HFFc6 (cell line): ENCODE measurements at places on chromosomes 13 and 19. TPM values are rescaled to one million over a fixed set of nuclear protein-coding genes. Genes with fewer than 3 reads are reported as not detected.
A peak's percentile ranks its signal among the peaks of the same experiment; 100 is the strongest.

The ZNF846 gene
- 3.9 to 8.1 TPM (median 5.1 TPM) in 3 replicates for total RNA-seq

GRCh38 chr19:41325947-41326706 lies 16.2 kb downstream of the CCDC97 start:
- H3K27me3 ChIP-seq, result peaks cover 6% of the 10 kb centered on the region
- peaks cover 75% of the 10 kb centered on the region for H3K4me1 ChIP-seq
- H3K4me3 ChIP-seq, result peak overlapping the region; percentile 83
- peaks cover 24% of the 10 kb centered on the region for H3K36me3 ChIP-seq

DNA sequence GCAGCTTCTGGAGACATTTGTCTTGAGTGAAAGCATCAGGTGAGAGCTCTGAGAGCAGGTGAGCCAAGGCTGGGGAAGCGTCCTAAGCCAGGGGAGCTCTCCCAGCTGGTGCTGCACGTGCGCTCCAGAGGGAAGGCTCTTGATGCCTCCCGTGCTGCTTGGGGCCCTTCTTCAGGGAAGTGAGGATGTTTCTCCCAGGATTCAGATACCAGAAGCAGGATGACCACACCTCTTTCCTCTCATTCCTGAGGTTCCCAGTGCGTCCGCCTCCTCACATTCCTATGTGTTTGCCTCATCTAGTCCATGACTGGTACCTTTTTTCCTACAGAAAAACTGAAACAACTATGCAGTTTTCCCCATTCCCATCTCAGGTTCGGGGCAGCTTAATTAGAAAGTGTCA lies 231.0 kb upstream of the IRS2 start:
- peak overlapping the region; percentile 95 for H3K27ac ChIP-seq
- peak overlapping the region; percentile 75 for H3K4me3 ChIP-seq
- H3K4me1 ChIP-seq, result peaks cover 65% of the 10 kb centered on the region

The BEST2 gene
- 0.09 TPM in 1 of 3 replicates, not detected in the others for total RNA-seq

- H3K4me3 ChIP-seq, result no peak overlapping the region
- H3K36me3 ChIP-seq, result peaks cover 4% of the 10 kb centered on the region; the same call in 1 of the 2 replicates
- H3K27me3 ChIP-seq, result no peaks in the 10 kb centered on the region; the same call in 1 of the 2 replicates
- DNase-seq, result no peak
- H3K27ac ChIP-seq, result no peak overlapping the region
Measured at GRCh38 chr19:54630782-54631181, 498 bp downstream of the LILRB1 start.

DNA sequence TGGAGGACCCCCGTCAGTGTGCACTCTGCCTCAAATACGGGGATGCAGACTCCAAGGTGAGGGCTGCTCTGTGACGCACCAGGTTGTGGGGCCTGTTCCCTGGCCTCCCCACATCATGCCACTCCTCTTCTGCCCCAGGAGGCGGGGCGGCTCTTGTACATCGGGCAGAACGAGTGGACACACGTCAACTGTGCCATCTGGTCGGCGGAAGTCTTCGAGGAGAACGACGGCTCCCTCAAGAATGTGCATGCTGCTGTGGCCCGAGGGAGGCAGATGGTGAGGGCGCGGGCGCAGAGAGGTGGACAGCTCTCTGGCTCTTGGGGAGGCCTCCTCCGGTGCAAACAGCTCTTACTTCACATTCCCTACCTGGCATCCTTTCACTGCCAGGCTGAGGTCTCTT lies 11.2 kb downstream of the KMT2B start:
- H3K4me3 ChIP-seq, result no peak overlapping the region
- H3K27ac ChIP-seq, result no peak overlapping the region
- peaks cover 12% of the 10 kb centered on the region for H3K36me3 ChIP-seq
- no peak for DNase-seq

GRCh38 chr19:42279902-42280814 lies 11.1 kb downstream of the CIC start:
- H3K4me1 ChIP-seq, result peaks cover 50% of the 10 kb centered on the region
- H3K27ac ChIP-seq, result peak overlapping the region; percentile 94
- peak overlapping the region; percentile 93 for H3K4me3 ChIP-seq
- peak; percentile 87 for DNase-seq
- H3K27me3 ChIP-seq, result peaks cover 9% of the 10 kb centered on the region

The ZNF562 gene
- 17.7 to 22.0 TPM (median 19.1 TPM) in 3 replicates for total RNA-seq

- peak; percentile 68 for DNase-seq
- peaks cover 30% of the 10 kb centered on the region for H3K4me1 ChIP-seq
- peak overlapping the region; percentile 83 for H3K4me3 ChIP-seq
- peaks cover 6% of the 10 kb centered on the region for H3K36me3 ChIP-seq
- H3K27ac ChIP-seq, result peak overlapping the region; percentile 78
Measured at GRCh38 chr19:40219721-40220276, 1.6 kb upstream of the TTC9B start.

- peaks cover 7% of the 10 kb centered on the region for H3K27me3 ChIP-seq
- no peak overlapping the region for H3K27ac ChIP-seq
- H3K4me3 ChIP-seq, result no peak overlapping the region
- H3K4me1 ChIP-seq, result no peaks in the 10 kb centered on the region; the same call in 1 of the 2 replicates
- no peak for DNase-seq
Measured at GRCh38 chr13:60623151-60623550, 226.1 kb downstream of the TDRD3 start.

The SULT2A1 gene
- not detected in 3 replicates for total RNA-seq

DNA sequence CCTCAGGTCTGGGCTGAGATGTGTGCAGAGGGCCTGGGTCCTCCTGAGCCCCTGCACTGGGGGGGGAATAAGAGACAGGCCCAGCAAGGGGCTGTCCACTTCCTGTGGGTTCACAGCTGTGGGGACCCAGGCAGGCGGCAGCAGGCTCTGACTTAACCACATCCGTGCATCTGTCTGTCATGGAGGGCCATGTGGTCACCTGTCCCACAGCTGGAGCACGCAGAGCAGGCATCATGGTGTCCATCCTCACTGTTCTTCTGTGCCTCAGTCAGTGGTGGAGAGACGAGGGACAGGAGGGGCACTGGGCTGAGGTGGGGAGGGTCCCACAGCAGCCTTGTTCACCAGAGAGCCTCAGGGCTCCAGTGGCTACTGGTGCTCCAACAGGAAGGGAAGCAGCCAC lies 16.3 kb upstream of the KIR3DL3 start:
- no peaks in the 10 kb centered on the region for H3K4me1 ChIP-seq
- no peaks in the 10 kb centered on the region for H3K36me3 ChIP-seq
- H3K27me3 ChIP-seq, result peaks cover 2% of the 10 kb centered on the region; the same call in 1 of the 2 replicates

- no peaks in the 10 kb centered on the region for H3K27me3 ChIP-seq
- peaks cover 60% of the 10 kb centered on the region for H3K4me1 ChIP-seq
- peak; percentile 52 for DNase-seq
Measured at GRCh38 chr13:46640843-46641242, 87.9 kb downstream of the LRCH1 start.

GRCh38 chr19:33849551-33850147 lies 53.0 kb downstream of the KCTD15 start:
- H3K27ac ChIP-seq, result no peak overlapping the region
- peaks cover 2% of the 10 kb centered on the region for H3K27me3 ChIP-seq
- DNase-seq, result no peak
- no peaks in the 10 kb centered on the region for H3K4me1 ChIP-seq
- no peak overlapping the region for H3K4me3 ChIP-seq
- H3K36me3 ChIP-seq, result no peaks in the 10 kb centered on the region

DNA sequence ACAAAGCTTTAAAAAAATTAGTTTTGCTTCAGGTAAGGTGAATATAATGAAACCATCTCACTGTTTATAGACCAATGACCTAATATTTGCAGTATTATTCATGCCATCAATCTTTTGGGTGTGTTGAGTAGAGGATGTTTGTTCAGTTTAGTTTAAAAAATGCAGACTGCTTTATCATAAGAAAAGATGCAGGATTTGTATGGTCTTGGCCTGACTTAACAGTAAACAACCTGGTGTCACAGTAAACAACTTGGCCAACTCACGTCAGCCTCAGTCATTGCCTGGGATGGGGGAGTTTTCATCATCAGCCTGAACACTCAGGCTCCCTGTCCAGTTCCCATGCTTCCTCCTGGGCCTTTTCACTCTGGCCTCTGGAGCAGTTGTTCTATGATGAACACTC lies 55.1 kb downstream of the LMO7 start:
- H3K27ac ChIP-seq, result peak overlapping the region; percentile 45
- H3K4me1 ChIP-seq, result peaks cover 98% of the 10 kb centered on the region
- peak overlapping the region; percentile 13 for H3K4me3 ChIP-seq
- DNase-seq, result no peak
- H3K27me3 ChIP-seq, result peaks cover 36% of the 10 kb centered on the region

The MBD3L3 gene
- total RNA-seq, result not detected in 3 replicates

GRCh38 chr19:41690801-41691065 lies 2.7 kb upstream of the CEACAM7 start:
- no peaks in the 10 kb centered on the region for H3K4me1 ChIP-seq
- no peak for DNase-seq
- peaks cover 22% of the 10 kb centered on the region for H3K27me3 ChIP-seq
- H3K4me3 ChIP-seq, result no peak overlapping the region
- no peak overlapping the region for H3K27ac ChIP-seq

The FARP1 gene
- 133 to 161 TPM (median 153 TPM) in 3 replicates for total RNA-seq

GRCh38 chr19:54422136-54422535 lies 6.9 kb downstream of the TTYH1 start:
- no peak overlapping the region for H3K27ac ChIP-seq
- H3K36me3 ChIP-seq, result 0 out of 2 replicates have a peak, but pooled peaks cover 2% of the 10 kb centered on the region
- peaks cover 5% of the 10 kb centered on the region; the same call in 1 of the 2 replicates for H3K4me1 ChIP-seq
- peaks cover 16% of the 10 kb centered on the region for H3K27me3 ChIP-seq

GRCh38 chr13:98143601-98144026 lies 720 bp downstream of the FARP1 start:
- peaks cover 42% of the 10 kb centered on the region for H3K4me1 ChIP-seq
- peaks cover 8% of the 10 kb centered on the region for H3K36me3 ChIP-seq
- no peak for DNase-seq
